ENCODE measurements at places on chromosomes 5 and 9.

- no peak for DNase-seq
Measured at GRCh38 chr5:126446498-126447224, 23.5 kb downstream of the GRAMD2B start.

DNA sequence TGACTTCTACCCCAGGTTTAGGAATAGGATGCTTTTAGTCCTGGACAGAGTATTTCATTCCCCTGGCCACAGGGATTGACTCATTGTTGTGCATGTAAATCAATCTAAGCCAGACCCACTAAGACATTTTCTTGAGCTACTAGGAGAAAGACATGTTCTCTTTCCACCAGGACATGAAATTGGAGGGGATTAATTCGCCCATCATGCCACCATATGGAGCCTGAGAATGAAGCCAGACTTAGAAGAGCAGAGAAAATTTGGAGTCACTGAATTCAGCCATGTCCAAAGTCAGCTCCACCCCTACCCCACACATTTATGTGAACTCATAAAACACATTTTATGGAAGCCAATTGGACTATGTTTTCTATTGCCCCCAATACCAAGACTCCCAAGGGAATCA, 322.5 kb downstream of the NFIB start:
- no peak for DNase-seq

GRCh38 chr9:80496901-80497556, 925.3 kb downstream of the TLE4 start:
- no peak for DNase-seq

- peak; percentile 12 for DNase-seq
Measured at GRCh38 chr5:44603496-44604272, 205.1 kb upstream of the MRPS30 start.

DNA sequence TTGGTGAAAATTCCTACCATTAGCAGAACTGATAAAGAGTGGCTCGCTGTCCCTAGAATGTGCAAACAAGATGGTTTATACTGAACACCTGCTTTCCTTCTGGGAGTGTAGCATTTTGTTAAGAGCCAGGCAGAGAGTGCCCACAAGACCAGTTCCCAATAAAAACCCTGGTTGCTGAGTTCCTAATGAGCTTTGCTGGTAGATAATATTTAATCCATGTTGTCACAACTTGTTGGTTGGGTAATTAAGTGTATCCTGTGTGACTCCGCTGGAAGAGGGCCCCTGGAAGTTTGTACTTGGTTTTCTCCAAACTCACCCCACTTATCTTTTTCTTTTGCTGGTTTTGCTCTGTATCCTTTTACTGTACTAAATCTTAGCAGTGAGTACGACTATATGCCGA, 39.5 kb upstream of the GOLGA1 start:
- no peak for DNase-seq

Data from Jurkat, Clone E6-1 (cell line).